ENCODE measurements at places on chromosomes 6 and 20.
A peak's percentile ranks its signal among the peaks of the same experiment; 100 is the strongest.

GRCh38 chr6:151001387-151002056 is 136.0 kb downstream of the MTHFD1L start:
- DNase-seq = no peak

- DNase-seq = peak; percentile 65
Observed at GRCh38 chr20:50475681-50476292, 34.4 kb upstream of the PTPN1 start.

DNA sequence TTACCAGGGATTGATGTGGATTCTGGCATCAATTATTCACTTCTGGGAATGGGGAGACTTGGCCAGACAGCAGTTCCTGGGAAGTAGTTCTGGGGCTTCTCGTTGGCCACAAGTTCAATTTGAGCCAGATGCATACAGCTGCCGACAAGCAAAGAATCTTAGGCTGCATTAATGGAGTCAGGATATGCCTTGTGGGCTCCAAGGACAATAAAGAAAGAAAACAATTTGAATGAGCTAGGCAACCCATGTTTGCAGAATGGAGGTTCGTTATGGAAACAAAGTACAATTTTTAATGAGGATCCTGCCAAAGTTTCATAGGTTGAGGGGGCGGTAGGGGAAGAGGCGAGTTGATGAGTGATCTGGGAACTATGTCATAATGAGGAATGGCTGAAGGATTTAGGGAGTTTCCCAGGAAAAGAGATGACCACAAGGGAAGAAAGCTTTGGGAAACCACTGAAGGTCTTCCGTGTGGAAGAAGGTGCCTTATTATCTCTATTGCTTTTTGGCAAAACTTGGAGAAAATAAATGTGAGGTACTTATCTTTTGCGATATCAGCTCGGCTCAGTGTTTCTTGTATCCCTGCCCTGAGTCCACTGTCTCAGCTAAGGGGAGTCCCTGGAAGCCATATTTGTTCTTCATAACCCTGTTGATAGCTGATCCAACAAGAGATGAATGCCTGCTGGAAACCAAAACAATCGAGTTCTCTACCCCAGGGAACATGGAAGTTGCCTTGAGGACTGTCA is 181.0 kb upstream of the ZNF217 start:
- peak; percentile 98 for DNase-seq

DNA sequence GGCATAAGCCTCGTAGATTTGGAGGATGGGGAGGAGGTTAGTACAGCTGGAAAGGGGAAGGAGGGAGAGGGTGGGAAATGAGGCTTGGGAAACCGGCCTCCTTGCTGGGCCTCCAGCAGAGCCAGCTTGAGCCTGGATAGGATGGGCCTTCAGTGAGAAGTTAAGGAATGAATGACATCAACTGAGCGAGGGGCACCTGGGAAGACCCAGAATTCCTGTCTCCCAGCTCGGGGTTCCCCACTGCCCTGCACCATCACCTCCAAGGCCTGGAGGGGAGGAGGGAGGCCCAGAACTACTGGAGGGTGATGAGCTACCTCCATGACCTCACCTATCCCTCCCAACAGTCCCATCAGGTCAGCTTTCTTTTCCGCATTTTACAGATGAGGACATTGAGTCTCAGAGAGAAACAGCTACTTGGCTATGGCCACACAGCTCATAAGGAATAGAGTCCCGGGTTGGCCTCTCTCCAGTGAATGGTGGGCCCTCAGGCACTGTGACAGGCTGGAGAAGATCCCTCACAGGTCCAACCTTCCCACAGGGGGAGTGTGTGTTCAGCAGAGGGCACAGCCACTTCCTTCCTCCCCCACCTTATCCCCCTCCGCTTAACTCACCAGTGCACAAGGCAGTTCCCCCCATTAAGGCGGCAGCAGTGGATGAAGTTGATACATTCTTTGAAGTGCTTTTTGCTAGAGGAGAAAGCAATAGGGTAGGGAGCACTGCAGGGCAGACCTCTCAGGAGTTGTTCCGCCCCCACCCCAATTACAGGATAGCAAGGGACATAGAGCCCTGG is 6.8 kb downstream of the DUSP15 start:
- no peak for DNase-seq

DNA sequence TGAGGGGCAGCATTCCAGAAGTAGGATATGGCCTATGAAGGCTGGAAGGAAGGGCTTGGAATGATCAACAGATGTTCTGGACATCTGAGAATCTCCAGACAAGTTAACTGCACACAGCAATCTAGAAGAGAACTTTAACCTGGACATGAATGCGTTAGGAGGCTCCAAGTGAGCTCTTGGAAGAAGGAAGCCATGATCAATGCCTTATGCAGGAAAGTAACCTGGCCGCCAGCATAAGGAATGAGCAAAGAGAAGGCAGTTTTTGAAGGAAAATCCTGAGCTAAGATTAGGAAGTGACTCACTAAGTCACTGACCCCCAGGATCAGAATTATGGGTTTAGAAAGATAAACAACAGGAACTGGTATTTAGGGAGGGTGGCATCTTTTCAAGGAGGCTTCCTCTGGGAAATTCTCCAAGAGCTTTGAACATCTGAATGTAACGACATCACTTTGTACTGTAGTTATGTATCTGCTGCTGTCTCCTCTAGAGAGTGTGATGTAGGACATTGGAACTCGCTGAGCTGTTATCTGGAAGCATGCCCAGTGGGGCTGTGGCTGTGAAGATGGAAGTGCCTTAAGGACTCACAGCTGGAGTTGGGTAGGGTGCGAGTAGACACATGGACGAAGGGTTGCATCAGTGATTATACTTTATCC is 236.8 kb downstream of the PACRG start:
- peak; percentile 100 for DNase-seq

DNA sequence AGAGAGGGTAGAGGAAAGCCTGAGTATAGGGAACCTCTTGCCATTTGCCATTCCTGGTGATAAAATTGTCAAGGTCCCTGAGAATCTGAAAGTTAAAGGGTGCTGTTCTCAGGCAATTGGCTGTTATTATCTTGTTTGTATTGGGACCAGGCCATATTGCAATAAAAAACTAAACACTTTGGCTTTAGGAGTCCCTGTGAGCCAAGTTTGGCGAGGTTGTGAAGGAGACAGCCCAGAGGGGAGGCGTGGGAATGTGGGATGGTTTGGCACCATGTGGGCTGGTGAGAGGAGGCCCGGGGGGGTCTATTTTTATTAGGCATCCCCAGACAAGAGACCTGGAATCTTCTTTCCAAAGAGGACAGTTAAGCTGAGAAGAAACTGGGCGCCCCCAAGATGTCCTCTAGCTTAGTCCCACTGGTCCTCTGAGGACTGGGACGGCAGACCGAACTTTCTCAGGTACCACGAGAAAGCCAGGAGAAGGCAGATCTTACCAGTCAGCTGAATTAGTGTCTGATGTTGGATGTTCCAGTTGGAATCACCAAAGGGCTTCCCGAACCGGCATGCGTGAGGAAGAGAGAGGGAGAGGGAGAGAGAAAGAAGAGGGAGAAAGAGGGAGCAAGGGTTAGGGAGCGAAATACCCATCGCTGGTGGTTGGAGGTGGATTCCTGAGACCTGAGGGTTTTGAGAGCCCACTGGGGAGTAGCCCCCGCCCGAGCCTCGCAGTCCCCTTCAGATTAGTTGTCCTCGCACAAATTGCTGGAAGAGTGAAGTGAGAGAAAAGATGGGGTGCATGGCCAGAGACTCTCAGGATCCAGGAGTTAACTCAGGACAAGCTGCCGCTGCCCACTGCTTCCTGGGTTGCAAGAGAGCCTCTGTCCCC is 24.4 kb downstream of the DYNLT1 start:
- no peak for DNase-seq

GRCh38 chr6:133973109-133973971 is 20.3 kb downstream of the TBPL1 start:
- DNase-seq = peak; percentile 56

DNA sequence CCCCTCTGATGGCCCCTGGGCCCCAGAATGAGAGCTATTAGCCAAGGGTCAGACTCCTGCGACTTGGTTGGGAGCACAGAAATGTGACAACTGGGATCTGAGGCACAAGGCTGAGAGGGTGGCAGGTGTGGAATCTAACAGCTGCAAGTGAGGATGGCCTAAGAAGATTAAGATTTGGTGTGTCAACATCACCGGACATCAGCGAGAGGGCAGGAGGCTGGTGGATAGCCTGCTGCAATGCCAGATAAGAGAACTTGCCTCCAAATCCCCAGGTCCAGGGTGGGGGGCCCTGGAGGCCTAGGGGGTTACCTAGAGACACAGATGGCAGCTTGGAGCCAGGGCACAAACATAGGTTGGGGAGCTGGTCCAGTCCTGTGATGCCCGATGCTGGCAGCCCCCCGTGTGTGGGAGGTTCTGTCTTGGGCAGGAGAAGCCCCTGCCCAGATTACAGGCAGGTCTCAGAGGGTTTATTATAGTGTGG is 155.8 kb downstream of the GRM4 start:
- DNase-seq = no peak

- DNase-seq = peak; percentile 95
Observed at GRCh38 chr6:11143394-11144371, 32.2 kb upstream of the ERVFRD-1 start.

DNA sequence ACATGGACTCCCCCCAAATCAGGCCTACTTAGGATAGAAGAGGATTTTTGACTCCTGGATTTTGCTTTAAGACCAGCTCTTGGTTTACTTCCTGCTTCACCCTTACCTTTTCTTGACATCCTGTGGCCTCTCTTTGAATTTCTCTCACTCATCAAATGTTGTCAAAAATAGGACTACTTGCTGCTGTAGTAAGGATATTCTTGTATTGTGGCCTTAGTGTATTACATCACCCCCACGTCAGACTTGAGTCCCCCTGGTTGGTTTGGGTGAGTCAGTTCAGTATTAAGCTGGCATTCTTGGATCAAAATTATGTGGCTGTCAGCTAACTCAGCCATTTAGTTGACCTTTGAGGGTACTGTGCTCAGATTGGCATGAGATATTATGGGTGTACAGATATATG is 1.1 kb downstream of the TPX2 start:
- DNase-seq = peak; percentile 76

DNA sequence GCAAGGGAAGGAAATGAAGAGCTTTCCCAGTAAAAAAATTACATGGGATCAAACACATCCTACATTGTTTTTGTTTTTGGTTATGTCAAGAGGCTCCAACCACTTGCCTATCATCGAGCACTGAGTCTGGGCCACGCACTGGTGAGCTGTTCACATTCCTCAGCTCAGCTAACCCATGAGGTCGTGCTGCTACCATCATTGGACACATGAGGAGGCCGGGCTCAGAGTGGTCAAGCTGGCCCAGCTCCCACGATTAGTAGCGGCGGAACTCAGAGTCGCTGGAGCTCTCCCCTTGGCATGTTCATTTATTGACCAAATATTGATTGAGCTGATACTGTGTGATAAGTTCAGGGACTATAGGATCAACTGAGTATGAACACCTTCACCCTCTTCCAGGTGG is 164.9 kb downstream of the CDH26 start:
- DNase-seq = no peak

DNA sequence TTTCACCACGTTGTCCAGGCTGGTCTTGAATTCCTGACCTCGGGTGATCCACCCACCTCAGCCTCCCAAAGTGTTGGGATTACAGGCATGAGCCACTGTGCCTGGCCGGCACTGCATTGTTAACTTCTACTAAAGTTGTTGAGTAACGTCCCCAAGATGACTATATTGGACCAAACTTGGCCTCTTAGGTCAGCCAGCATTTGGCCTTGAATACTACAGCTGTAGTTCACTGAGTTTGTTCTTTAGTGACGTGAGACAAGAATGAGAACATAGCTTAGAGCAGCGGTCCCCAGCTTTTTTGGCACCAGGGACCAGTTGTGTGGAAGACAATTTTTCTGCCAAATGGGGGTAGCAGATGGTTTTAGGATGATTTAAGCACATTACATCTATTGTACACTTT is 237.1 kb downstream of the TBC1D7 start:
- DNase-seq = no peak

DNA sequence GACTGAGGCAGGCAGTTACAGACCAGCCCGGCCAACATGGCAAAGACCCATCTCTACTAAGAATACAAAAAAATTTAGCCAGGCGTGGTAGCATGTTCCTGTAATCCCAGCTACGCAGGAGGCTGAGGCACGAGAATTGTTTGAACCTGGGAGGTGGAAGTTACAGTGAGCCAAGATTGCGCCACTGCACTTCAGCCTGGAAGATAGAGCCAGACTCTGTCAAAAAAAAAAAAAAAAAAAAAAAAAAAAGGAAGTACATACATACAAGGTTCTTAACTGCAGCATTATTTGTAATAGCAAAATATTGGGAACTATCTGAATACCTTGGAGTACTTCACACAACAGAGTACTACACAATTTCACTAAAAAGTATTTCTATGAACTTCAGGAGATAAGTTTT is 183.5 kb upstream of the OLIG3 start:
- DNase-seq = no peak

- DNase-seq = no peak
Observed at GRCh38 chr6:6751619-6752023, 163.1 kb downstream of the LY86 start.

DNA sequence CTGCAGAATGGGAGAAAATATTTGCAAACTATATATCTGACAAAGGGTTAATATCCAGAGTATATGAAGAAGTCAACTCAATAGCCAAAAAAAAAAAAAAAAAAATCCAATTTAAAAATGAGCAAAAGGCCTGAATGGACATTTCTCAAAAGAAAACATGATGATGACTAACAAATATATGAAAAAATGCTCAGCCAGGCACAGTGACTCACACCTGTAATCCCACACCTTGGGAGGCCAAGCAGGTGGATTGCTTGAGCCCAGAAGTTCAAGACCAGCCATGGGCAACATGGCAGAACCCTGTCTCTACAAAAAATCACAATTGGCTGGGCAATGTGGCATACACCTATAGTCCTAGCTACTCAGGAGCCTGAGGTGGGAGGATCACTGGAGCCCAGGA is 2.1 kb upstream of the ECHDC1 start:
- DNase-seq = no peak

- DNase-seq = peak; percentile 41
Observed at GRCh38 chr6:144909753-144910285, 624.7 kb downstream of the UTRN start.

DNA sequence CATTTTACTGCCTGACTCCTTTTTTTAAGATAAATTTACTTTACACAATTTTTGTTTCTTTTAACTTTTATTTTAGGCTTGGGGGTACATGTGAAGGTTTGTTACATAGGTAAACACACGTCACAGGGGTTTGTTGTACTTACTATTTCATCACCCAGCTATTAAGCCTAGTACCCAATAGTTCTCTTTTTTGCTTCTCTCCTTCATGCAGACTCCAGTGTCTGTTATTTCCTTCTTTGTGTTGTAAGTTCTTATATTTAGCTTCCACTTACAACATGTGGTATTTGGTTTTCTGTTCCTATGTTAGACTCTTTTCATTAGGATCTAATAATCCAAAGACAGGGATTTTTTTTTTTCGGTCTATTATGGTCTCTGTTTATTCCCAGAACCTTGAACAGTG is 83.5 kb upstream of the CCN6 start:
- DNase-seq = no peak

DNA sequence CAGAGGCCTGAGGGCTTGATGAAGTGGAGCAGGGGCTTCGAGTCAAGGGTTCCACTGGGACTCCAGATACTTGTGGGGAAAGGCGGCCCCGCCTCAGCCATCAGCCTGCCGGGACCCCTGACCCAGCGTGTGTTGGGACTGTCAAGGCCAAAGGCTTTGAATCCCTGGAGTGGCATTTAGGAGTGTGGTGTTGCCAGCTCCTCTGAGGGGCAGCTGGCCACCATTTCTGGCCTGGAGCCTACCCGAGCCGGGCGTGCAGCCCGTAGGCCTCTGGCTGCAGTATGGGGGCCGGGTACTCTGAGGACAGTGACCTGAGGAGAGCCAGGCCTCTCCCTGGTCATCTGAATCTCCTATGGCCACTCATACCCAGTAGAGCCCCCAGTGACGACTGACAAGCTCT is 40.0 kb downstream of the RRBP1 start:
- no peak for DNase-seq

Measured in EL (cell line).